ENCODE measurements at places on chromosomes 1 and 21.

GRCh38 chr21:32728848-32729247 lies 1.0 kb upstream of the SYNJ1 start:
- no peak for DNase-seq

GRCh38 chr1:178578541-178578940 lies 65.6 kb downstream of the TEX35 start:
- no peak for DNase-seq

- no peak for DNase-seq
These were observed 23.5 kb downstream of the ADARB1 start for GRCh38 chr21:45097827-45098387.

DNA sequence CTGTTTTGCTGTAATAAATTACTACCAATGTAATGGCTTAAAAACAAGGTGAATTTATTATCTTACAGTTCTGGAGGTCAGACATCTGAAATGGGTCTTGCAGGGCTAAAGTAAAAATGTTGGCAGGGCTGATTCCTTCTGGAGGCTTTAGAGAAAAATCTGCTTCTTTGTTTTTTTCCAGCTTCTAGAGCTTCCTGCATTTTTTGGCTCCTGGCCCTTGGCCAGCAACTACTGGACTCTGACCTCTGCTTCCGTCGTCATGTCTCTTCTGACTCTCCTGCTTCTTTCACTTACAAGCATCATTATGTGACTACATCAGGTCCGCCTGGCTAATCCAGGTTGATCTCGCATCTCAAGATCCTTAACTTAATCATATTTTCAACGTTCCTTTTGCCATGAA lies 350.9 kb downstream of the S1PR1 start:
- peak; percentile 6 for DNase-seq

DNA sequence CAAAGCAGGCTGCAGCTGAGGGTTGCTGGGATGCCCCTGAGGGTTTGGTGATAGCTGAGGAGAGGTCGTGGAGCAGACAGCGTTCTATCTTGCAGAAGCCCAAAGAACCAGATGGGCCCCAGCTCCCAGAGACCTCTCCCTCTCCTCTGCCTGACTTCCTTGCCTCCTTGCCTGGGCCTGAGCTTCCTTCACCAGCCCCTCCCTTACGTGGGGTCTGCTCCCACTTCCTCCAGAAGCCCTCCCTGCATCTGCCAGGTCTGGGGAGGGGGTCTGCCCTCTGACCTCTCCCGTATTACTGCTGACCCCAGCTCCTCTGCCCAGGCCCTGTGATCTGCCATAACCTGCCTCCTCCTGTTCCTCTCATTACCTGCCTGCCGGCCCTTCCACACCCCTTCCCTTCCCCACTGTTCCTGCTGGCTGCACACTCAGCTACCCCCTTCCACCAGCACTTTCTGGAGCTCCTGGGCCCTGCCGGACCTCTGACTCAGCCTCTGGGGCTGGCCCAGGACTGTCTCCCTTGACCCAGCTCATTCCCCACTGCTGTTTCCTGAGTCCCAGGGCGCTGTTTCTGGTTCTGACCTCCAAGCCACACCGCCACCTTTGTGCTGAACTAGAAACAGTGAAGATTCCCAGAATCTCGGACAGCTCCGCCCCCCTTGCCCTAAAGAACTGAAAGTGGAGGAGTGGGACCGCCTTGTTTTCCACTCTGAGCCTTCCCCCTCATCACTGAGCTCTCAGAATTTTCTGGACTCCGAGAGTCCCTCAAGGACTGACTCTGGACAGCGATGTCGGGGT lies 237.7 kb upstream of the C1orf174 start:
- DNase-seq, result no peak

DNA sequence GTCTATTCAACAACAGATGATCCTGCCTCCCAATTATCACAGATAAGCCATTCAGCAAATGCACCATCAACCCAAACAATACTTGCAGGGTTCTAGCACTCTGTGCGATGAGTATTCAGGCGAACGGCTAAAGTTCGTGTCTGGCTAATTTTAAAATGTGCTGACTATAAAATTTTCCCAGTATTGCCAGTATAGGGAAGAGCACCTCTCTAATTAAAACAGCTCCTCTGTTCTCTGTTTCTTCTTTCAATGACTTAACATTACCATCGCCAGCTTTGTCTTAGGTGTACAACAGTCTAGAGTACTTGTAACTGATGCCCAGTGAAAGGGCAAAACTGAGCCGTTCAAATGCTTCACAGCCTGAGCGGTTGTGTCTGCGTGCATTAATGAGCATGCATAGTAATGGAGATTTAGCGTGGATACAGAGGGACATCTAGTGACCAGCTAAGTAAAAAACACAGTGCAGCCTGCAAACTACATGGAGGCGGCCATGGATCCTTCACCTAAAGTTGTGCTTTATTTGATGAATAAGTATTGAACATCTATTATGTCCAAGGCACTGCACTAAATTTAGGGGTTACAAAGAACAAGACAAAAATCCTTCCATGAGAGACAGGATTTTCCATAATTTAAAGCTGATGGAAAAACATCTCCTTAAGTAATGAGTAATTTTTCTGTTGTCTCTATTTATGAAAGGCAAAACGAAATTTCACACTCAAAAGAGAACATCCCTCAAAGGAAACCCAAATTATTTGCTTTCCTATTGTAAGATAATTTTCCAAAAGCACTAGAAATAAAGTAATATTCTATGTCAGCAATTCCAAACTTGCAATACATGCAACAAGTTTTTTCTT lies 120.0 kb downstream of the SETD4 start:
- peak; percentile 22 for DNase-seq

GRCh38 chr1:182507685-182508084 lies 57.7 kb downstream of the RGSL1 start:
- no peak for DNase-seq

- DNase-seq, result peak; percentile 35
These were observed 11.5 kb upstream of the C1orf198 start for GRCh38 chr1:230879778-230880177.

DNA sequence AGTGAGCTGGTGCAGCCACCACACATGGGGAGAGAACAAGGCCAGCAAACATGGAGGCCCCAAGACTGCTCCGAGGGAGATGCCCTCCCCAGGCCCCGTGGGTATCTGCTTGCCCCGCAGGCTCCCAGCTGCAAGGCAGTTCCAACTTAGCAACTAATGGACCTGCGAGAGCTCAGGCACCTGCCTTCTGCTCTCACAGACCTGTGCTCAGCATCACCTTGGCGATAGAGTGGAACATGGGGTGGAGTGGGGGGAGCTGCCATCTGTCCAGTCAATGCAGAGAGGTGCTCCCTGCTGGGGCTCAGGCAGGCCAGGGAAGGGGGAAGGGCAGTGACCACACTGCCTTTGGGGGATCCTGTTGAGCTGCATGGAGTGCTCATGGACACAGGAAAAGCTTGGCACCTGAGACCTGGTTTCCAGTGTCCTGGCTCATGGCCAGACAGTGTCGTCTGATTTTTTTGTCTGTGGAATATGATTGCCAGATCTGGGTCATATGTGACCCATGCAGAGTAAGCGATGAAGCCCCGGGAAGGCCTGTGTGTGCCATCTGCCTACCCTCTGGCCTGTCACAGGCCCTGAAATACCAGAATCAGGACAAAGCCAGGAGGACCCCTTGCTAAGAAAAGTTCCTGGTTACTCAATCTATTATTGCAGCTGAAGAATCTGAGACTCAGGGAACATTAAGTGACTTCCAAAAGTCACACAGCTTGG lies 39.9 kb upstream of the TENT5C start:
- no peak for DNase-seq

- DNase-seq, result no peak
These were observed 146.3 kb upstream of the C8B start for GRCh38 chr1:57112148-57112547.

DNA sequence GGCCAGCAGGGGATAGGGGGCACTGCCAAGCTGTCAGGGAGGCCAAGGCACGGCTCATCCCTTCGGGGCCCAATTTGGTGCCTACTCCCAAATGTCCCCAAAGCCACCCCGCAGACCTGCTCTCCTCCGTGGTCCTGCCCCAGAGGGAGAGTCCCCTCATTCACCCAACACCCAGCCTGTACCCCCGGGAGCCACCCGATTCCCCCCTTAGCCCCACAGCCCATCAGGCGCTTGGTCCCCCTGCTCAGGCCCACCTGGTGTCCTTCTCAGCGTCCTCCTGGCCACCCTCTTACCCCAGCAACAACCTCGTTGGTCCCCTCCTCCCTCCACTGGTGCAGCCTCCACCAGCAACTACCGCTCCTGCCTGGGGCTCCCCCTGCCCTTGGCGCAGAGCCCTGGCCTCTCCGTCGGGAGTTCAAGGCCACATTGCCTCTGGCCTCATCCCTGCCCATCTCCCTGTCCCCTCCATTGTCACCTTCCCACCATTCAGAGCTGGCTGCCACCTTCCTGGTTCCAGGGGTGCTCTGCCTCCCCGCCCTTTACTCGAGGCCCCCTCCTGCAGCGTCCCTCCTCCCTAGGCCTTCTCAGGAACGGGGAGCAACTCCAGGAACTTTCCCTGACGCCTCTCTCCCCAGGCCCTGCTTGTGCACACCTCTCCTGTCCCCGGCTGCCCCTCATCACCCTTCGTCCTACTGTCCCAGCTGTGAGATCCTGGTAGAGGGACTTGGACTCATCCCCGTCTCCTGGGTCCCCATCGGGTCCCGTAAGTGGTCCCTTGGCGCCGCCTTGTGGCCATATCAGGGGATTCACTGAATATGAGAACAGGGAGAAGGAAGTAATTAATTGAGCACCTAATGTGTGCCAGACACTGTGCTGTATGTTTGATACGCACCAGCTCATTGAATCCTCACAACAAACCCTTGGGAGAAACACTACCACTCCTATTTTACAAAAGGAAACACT lies 73.9 kb downstream of the RAP1GAP start:
- peak; percentile 35 for DNase-seq

DNA sequence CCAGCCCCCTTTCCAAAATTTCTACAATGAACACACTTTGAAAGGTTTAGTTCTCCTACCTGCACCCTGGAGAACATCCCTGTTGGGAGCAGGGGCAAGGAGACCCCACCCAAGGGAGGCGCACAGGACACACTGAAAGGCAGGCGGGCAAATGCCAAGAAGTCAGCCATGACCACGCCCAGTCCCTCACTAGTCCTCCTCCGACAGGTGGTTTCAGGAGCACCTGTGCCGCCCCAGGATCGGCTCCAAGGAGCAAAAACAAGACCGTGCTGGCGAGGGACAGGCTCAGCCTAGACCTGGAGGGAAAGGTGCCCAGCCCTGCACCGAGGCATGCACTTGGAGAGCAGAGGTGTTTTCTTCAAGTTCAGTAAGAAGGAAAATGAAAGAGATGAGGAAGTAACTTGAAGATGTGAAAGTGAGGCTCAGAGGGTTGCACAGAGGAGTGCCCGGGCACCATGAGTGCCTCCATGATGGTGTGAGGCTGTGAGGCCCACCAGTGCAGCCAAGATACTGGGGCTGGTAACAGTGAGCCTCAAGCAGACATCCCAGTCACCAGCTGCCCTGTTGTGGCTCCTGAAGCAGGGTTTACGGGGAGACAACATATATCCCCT lies 19.6 kb upstream of the NADK start:
- DNase-seq, result no peak

GRCh38 chr1:155130272-155131006 lies 2.8 kb downstream of the EFNA1 start:
- no peak for DNase-seq

GRCh38 chr1:159756397-159756796 lies 24.4 kb upstream of the DUSP23 start:
- no peak for DNase-seq

- DNase-seq, result peak; percentile 51
These were observed 231.3 kb upstream of the VAMP3 start for GRCh38 chr1:7539769-7540175.

DNA sequence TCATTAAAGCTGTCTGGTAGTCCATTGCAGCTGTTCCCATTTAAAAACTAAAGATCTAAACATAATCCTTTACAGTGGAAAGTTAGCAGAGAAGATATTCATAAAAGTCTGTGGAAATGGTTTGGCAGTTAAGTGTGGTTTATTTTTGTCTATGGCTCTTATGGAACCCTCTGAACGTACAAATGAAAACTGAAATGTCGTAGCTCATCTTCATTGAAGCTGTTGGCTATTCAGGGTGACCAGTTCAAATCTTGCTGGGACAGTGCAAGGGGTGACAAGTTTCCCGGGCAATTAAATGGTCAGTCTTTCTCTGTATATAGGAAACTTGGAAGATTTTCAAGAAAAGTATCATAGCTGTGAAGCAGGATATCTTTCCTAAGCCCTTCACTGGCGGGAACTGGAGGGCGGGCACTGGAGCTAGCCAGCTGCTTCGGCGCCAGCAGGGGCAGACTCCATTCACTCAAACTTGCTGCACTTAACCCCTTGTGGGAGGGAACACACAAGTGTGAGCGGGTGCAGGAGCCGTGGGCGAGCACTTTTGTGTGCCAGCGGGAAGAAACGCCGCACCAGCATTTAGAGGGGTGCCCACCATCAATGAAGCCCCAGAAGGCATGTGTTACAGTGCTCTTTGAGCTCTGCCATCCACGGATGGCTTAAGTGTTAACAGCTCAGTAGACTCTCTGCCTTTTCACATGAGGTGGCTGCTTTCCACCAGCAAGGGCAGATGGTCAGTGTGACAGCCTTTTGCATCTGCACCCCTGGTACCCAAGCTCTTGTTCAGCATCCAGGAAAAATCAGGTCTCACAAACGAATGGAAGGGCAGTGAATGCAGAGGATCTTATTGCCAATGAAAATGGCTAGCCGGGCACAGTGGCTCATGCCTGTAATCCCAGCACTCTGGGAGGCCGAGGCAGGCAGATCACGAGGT lies 232.1 kb upstream of the KAZN start:
- DNase-seq, result peak; percentile 35

DNA sequence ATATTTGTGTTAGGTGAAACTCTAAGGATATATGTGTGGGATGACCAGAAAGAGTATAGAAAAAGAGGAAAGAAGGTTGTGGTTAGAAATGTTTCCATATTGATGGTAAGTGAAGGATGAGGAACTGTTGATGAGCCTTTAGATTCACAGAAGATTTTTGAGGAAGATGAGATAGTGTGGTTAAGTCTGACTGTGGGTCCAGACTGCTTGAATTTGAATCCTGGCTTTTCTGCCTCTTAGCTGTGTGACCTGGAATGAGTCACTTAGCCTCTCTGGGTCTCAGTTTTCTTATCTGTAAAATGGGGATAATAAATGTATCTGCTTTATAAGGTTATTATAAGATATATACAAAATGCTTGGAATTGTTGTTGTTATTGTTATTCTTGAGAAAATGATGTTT lies 27.5 kb downstream of the RGL1 start:
- no peak for DNase-seq
